K562 (cell line): ENCODE measurements at places on chromosomes 2 and 18.

GRCh38 chr18:13217466-13217961, 1.0 kb upstream of the LDLRAD4 start:
- peak; percentile 27 for DNase-seq

DNA sequence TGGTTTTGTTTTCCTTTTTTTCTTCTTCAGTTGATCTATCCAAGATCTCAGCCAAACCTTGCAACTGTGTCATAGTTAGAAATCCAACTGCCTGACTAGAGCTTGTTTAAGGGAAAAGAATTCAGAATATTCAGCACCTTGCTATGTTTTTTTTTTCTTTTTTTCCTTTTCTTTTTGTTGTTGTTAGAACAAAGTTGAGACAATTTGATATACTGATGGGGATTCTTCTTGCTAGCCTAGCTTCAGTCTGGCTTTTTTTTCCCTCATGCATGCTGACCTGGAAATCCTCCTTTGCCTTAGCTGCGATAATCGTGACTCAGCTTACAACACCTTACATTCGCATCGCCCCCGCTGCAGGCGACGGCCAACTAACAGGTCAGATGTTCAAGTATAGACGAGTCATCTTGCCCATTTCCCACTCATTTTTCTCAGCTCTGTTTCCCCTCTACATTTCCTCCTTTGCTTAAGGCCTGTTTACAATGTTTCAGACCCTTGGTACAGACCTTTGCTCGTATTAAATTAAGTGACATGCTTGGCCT, 487.2 kb upstream of the RAB12 start:
- DNase-seq = peak; percentile 22

GRCh38 chr2:121429927-121430520, 100.7 kb upstream of the RNU4ATAC start:
- no peak for DNase-seq

- no peak for DNase-seq
Observed at GRCh38 chr2:233936089-233936488, 18.9 kb downstream of the TRPM8 start.

- DNase-seq = no peak
Observed at GRCh38 chr2:50751311-50752031, 280.5 kb downstream of the NRXN1 start.

GRCh38 chr2:112643488-112643887, 2.3 kb upstream of the SLC20A1 start:
- DNase-seq = no peak

DNA sequence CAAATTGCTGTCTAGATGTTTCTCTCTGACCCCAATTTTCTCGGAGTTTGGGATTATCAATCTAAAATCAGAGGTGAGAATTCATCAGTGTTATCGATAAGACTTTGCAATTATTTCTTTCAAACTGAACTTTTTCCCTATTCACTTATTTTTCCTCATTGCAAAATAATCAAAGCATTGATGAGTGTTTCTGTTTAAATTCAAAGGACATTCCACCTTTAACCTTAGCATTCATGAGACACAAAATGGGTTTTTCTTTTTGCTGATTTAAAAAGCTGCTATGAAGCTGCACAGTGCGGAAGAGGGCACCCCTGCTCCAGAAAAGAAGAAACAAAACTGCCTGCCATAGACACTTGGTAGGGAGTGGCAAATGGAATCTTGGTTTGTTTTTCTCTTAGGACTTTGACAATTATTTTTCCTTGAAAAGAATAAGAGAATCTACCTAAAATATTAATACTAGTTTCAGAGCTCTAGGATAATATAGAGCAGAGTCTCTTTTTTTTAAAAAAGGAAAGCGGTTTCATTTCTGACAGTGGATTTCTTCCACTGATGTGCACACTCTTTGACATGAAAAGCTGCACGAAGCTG, 203.4 kb downstream of the TGIF1 start:
- DNase-seq = peak; percentile 68

DNA sequence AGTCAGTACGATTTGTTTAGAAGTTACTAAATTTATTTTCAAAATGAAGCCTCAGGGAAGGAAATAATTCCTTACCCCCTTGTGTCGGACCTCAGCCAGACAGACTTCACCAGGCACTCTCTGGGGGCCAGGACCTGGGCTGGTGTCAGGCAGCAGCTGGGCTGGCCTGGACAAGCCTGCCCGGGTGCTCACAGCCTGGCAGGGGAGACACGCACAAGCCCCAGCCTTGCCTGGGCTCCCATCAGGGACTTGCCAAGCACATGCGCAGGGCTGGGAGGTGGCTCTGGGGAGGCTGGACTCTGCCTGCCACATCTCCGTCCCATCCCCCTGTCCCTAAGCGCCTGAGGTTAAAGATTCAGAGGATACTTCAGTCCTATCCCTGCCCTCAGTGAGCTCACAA, 56.8 kb upstream of the HS6ST1 start:
- DNase-seq = no peak

DNA sequence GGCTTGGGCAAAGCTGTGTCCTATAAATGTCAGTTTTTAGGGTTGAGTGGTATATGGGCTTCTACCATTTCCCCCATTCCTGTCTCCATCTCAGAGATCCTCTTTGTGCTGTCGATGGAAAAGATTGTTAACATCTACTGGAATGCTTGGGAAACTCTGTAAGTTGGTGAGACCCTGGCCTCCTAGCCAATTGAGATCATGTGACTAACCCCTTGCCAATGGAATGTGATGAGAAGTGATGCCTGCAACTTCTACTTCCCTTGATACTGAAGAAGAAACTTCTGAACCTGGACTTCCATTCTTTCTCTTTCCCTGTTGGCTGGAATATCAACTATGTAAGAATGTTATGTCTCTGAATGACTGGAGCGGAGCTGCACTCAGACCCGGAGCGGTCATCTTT, 14.5 kb downstream of the SLC39A10 start:
- DNase-seq = no peak

- DNase-seq = no peak
Observed at GRCh38 chr2:239793836-239794235, 231.3 kb downstream of the NDUFA10 start.

DNA sequence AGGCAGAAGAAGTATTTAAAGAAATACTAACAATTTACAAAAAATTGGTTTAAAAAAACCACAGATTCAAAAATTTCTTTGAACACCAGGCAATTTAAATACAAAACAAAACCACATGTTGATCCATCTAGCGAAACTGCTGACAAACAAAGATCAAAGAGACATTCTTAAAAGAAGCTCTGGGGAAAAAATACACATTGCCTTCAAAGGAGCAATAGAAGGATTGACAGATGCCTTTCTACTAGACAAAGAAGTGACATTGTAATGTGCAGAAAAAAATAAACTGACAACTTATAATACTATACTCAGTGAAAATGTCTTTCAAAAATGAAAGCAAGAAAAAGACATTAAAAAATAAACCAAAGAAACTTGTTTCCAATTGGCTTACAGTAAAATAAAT, 12.6 kb upstream of the EIF2AK3 start:
- DNase-seq = no peak

DNA sequence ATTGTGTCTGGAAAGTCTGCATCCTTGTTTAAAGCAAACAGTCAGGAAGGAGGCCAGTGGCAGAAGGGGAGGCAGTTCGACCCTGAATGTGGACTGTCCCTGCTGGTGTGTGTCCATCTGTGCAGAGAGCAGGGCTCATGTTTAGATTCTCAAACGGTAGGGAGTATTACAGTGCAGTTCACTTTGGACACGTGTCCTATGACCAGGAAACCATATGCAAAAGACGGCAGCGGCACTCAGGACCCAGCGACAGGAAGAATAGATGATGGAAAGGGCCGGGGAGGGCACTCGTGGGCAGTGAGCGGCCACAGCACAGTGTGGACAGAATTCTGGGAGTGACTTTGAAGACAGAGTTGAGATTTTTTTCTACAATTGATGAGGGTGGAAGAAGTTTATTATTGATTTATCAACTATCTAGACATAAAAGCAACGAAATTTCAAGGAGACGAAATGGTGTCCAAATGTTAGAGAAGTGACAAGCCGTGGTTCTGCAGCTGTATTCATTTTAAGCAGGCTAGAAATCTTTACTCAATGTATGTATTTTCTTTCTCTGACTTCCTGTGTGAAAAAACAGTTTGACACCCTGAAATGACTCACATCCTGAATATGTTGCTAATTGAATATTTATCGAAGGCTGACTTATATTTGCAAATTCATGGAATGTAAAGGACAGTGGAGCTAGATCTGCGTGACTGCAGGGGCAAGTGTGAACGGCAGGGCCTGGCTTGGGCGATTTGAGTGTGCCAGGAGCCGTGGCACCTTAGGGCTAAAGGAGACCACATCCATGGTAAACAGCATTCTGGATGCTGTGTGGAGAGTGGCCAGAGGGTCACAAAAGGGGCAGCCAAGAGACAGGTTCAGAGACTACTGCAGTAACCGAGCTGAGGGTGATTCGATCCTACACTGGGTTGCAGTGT, 214.2 kb downstream of the PTGR3 start:
- DNase-seq = no peak
